ENCODE measurements at places on chromosomes 4 and X. TPM values are rescaled to one million over a fixed set of nuclear protein-coding genes. Genes with fewer than 3 reads are reported as not detected.

GRCh38 chr4:176150356-176150682, 45.1 kb downstream of the SPATA4 start:
- no peaks in the 10 kb centered on the region for H3K27me3 ChIP-seq
- H3K27ac ChIP-seq = no peak overlapping the region
- peak; percentile 10 for DNase-seq
- no peaks in the 10 kb centered on the region for H3K36me3 ChIP-seq
- no peaks in the 10 kb centered on the region for H3K4me1 ChIP-seq

- no peaks in the 10 kb centered on the region for H3K27me3 ChIP-seq
- H3K36me3 ChIP-seq = no peaks in the 10 kb centered on the region
- no peak overlapping the region for H3K27ac ChIP-seq
Observed at GRCh38 chr4:182683661-182684060, 233.5 kb downstream of the DCTD start.

DNA sequence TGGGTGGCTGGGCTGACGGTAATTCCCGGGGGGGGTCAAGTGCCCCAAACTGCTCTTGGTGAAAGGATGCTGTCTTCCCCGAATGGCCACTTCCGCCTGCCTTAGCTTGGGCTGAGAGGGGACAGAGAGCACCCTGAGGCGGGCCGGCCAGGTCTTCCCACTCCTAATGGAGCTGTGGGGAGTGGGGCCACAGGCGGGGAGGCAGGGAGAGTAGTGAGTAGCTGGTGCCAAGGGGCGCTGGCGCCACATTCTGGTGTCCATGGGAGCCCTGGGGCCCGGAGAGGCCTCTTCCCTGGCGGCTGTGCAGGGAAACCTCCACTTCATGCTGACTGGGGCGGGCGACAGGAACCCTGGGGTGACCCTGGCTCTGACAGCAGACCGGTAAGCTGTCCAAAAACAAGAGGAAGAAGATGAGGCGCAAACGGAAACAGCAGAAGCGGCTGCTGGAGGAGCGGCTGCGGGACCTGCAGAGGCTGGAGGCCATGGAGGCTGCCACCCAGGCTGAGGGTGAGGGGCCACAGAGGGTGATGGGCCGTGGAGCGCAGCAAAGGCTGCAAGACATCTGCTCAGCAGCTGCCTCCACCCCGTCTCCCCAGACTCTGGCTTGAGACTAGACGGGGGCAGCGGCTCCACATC, 2.7 kb downstream of the SRPK3 start:
- H3K36me3 ChIP-seq = no peaks in the 10 kb centered on the region
- no peak overlapping the region for H3K4me3 ChIP-seq
- H3K27ac ChIP-seq = no peak overlapping the region
- no peaks in the 10 kb centered on the region for H3K27me3 ChIP-seq
- H3K4me1 ChIP-seq = no peaks in the 10 kb centered on the region
- no peak for DNase-seq

- H3K36me3 ChIP-seq = no peaks in the 10 kb centered on the region
- H3K4me1 ChIP-seq = no peaks in the 10 kb centered on the region
- DNase-seq = no peak
- H3K27me3 ChIP-seq = no peaks in the 10 kb centered on the region
- H3K4me3 ChIP-seq = no peak overlapping the region
- H3K27ac ChIP-seq = no peak overlapping the region
Observed at GRCh38 chrX:23773601-23774175, 9.3 kb upstream of the SAT1 start.

- no peaks in the 10 kb centered on the region for H3K27me3 ChIP-seq
- no peak overlapping the region for H3K27ac ChIP-seq
- H3K4me3 ChIP-seq = no peak overlapping the region
- no peak for DNase-seq
Observed at GRCh38 chrX:24990535-24990934, 25.2 kb downstream of the ARX start.

DNA sequence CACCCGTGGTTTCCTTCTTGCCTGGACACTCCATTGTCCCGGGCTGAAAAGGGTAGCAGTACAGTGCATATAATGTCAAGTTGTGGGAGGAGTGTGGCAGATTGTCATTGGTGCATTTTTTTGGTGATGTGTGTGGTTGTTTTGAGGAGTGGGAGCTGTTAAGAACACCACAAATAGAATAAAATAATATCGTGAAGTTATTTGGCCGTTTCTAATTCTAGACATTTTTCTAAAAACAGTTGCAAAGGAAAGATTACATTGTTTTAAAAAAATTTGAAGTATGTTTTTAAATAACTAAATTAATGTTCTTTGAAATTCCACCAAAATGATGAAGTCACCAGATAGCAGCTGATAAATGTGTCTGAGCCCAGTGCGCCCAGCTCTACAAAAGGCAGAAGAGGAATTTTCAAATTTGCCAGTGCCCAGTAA, 1.3 kb downstream of the PKD2 start:
- H3K27me3 ChIP-seq = no peaks in the 10 kb centered on the region
- peak overlapping the region; percentile 89 for H3K27ac ChIP-seq
- peak overlapping the region; percentile 45 for H3K4me3 ChIP-seq
- DNase-seq = no peak
- peaks cover 9% of the 10 kb centered on the region for H3K4me1 ChIP-seq

- no peak overlapping the region for H3K27ac ChIP-seq
- H3K4me3 ChIP-seq = no peak overlapping the region
- peak; percentile 19 for DNase-seq
- H3K27me3 ChIP-seq = no peaks in the 10 kb centered on the region
Observed at GRCh38 chr4:118997601-118998000, 108.9 kb downstream of the SYNPO2 start.

DNA sequence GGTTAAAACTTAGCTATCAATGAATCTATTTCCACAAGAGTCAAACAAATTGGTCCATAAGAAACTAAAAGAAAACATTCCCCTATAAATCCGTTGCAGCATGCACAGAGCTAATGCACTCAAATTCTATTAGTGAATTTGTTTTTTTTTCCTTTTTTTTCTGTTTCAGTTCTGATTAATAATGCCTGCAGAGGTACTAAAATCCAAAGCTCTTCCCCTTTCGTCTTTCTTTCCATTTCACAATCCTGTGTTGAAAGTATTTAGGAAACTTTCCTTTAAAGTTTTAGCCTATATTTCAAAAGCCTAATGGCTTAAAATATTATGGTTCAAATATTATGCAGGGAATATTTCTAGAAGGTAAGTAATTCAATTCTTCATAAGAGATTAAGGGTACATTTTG, 45.9 kb upstream of the VEGFD start:
- H3K4me1 ChIP-seq = no peaks in the 10 kb centered on the region
- H3K27ac ChIP-seq = no peak overlapping the region
- no peaks in the 10 kb centered on the region for H3K36me3 ChIP-seq
- H3K27me3 ChIP-seq = no peaks in the 10 kb centered on the region
- no peak for DNase-seq

The KLB gene
- total RNA-seq = 20.3 TPM

The ADAM29 gene
- not detected for total RNA-seq

GRCh38 chrX:20595928-20596575, 329.3 kb upstream of the RPS6KA3 start:
- no peaks in the 10 kb centered on the region for H3K27me3 ChIP-seq
- H3K4me3 ChIP-seq = no peak overlapping the region
- no peaks in the 10 kb centered on the region for H3K36me3 ChIP-seq
- DNase-seq = peak; percentile 13
- H3K4me1 ChIP-seq = no peaks in the 10 kb centered on the region

DNA sequence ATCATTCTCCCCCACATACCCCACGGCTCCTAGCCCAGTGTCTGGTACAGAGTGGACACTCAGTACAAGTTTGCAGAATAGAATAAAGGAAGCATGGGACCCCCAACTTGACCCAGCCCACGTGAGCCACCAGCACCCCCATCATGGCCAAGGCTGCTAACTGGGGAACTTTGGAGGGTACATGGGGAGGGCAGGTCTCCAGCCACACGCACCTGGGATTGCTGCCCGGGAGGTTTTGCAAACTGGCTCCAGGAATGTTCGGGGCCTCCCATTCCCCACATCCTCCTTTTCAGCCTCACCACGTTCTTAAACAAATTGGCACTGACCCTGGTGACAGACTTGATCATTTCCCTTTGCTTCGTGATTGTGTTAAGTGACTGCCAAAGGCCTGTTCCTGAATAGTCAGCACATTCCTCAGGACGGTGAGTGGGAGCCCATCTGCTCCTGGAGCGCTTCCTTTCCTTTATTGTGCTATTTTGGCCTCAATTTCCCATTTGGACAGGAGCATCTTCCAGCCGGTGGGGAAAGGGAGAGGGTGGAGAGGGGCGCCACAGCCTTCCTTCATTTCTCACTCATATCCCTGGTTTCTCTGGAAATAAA, 18.7 kb upstream of the XPNPEP2 start:
- no peaks in the 10 kb centered on the region for H3K4me1 ChIP-seq
- no peak overlapping the region for H3K4me3 ChIP-seq
- H3K27me3 ChIP-seq = no peaks in the 10 kb centered on the region
- no peaks in the 10 kb centered on the region for H3K36me3 ChIP-seq
- H3K27ac ChIP-seq = no peak overlapping the region
- no peak for DNase-seq

Measured in hepatocyte (in vitro differentiated cells).